ENCODE measurements at places on chromosomes 7 and 10. TPM values are rescaled to one million over a fixed set of nuclear protein-coding genes. Genes with fewer than 3 reads are reported as not detected.

- DNase-seq: no peak
Observed at GRCh38 chr10:12255048-12255447, 59.1 kb downstream of the CDC123 start.

GRCh38 chr7:133504825-133505224, 251.9 kb downstream of the EXOC4 start:
- no peak for DNase-seq

DNA sequence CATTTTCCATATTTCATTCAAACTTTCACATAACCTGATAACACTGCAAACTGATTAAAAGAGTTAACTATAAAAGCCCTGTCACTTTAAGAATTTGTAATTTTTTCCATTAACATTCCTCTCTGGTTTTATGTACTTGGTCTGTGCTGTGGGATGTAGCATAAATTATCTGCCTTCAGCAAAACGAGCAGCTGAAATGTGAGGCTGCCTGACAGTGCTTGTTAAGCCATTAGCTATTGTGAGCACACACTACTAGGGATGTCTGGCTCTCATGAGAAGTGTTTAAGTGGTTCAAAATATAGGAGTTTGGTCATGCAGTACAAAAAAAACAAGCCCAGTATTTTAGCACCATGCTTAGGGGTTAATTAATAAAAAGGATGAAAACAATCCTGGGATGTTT, 63.0 kb downstream of the HOXA1 start:
- no peak for DNase-seq

DNA sequence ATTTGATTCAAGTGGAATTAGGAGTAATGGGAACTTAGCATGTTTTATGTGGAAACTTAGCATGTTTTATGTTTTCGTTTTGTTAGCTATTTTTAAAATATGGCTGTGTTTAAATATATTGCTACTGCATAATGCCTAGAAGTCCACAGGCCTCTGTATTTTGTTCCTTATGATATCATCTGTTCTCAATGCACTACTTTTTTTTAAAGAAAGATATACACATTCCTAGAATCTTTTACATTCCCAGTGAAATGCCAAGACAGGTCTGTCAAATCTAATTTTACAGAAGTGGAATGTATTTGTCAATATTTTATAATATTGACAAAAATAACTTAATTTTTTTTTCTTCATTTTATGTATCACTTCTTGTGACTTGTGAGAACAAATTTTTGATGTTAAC, 51.6 kb downstream of the ST7 start:
- no peak for DNase-seq

DNA sequence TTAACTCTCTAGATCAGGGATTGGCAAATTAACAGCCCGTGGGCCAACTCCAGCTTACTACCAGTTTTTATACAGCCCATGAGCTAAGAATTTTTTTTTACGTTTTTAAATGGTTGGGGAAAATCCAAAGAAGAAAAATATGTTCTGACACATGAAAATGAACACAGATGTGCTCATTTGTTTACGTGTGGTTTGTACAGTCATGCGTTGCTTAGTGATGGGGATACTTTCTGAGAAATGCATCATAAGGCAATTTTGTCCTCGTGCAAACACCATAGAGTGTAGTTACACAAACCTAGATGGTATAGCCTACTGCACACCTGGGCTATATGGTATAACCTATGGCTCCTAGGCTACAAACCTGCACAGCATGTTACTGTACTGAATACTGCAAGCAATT, 8.3 kb upstream of the SMKR1 start:
- DNase-seq: peak; percentile 33

DNA sequence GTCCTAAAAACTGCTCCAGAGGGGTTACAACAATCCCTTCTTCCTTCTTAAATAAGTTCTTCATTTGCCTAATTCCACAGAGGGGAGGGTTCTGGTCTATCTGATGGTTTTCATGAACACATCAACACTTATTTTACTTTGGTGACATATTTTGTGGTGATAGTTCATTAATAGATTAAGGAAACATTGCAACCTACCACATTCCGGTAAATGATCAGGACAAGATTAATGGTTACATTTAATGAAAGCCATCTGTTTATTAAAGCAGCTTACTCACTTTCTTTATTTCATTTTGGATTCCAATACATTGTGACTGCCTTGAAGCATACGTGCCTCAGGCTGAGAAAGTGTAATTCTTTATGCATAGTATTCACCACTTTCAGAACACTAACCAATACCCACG, 101.0 kb downstream of the SKIDA1 start:
- no peak for DNase-seq

DNA sequence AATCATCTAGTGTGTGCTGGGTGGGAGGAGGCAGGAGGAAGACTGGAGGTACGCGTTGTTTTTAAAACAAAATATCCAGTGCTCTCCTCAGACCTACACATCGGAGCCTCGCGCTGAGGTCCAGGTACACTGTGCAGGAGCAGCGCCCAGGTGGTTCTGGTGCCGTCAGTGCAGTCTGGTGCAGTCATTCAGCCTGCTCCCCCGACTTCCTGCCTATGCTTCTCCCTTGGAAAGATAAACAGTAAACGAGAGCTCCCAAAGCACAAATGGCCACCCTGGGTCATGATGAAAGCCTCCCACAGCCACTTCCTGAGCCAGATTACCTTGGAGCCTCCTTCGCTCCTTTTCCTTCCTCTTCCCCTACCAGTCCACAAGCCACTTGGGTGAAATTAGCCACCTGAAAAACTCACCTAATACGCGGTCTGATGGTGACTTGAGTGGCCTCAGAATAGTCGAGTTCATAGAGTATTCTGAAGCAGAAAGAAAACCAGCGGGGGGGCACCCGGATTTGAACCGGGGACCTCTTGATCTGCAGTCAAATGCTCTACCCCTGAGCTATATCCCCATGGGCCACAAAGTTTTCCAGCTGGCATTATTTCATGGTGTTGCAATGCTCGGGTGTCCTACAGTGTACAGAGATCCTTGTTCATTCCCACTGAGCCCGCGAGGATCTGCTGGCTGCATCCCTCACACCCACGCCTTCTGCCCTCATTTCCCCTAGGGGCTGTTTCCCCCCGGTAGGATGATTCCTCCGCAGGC, 82.5 kb downstream of the ZNF467 start:
- DNase-seq: no peak

- no peak for DNase-seq
Observed at GRCh38 chr7:66751945-66752344, 11.4 kb downstream of the RABGEF1 start.

DNA sequence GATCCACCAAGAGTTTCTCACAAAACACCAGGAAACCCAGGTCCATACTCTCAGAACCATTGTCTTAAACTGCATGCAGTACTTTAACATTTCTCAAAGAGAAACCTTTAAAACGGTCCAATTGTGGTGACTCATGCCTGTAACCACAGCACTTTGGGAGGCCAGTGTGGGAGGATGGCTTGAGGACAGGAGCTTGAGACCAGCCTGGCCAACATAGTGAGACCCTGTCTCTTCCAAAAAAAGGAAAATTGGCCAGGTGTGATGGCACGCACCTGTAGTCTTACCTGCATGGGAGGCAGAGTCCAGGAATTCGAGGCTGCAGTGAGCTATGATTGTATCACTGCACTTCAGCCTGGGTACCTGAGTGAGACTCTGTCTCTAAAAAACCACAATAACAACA, 97.5 kb upstream of the OIT3 start:
- DNase-seq: no peak

SRGN gene
- total RNA-seq: 474 TPM

AKR1B15 gene
- total RNA-seq: not detected

Data from activated CD4-positive, alpha-beta memory T cell treated with anti-CD3 and anti-CD28 coated beads, Interleukin-2, amount 10 ng/mL, durations not matched to agents 7 days and 5 days (primary cell).